ENCODE measurements at places on chromosomes 4 and X.

GRCh38 chr4:118113220-118113619 lies 78.9 kb downstream of the NDST3 start:
- no peak for DNase-seq

DNA sequence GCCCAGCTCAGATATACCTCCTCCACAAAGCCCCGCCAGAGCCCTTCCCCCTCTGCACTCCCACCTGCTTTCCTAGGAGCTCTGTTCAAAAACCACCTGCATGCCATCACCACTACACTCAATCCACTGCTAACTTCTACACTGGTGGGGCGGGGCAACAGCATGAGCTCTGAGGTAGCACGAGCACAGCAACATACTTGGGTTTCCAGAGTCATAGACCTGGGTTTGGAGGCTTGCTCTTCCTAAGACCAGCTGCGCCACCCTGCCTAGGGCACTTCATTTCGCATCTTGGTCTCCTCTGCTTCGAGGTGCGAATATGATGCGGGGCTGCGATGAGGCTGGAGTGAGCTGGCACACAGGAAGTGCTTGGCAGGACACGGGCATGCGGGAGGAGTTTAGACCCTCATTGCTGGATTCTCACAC lies 3.6 kb downstream of the SASH3 start:
- DNase-seq, result no peak

GRCh38 chr4:184392316-184392715 lies 82.0 kb downstream of the IRF2 start:
- no peak for DNase-seq

- DNase-seq, result no peak
These were observed 42.0 kb upstream of the PRKG2 start for GRCh38 chr4:81257021-81257420.
